ENCODE measurements at places on chromosomes 2 and 18. TPM values are rescaled to one million over a fixed set of nuclear protein-coding genes. Genes with fewer than 3 reads are reported as not detected.

Gene CFC1
- not detected for total RNA-seq

Gene ADCYAP1
- not detected for total RNA-seq

Gene CPLX4
- not detected for total RNA-seq

Gene PTRHD1
- 18.8 TPM for total RNA-seq

Gene ZSWIM2
- total RNA-seq, result not detected

Gene RTP5
- total RNA-seq, result not detected

Gene SLC35F6
- total RNA-seq, result 43.4 TPM

Gene SLC19A3
- 16.5 TPM for total RNA-seq

Data from ascending aorta (tissue), 2 donors.